ENCODE measurements at places on chromosomes 7 and 10.

- DNase-seq = no peak
Observed at GRCh38 chr7:122412883-122413282, 108.3 kb upstream of the FEZF1 start.

DNA sequence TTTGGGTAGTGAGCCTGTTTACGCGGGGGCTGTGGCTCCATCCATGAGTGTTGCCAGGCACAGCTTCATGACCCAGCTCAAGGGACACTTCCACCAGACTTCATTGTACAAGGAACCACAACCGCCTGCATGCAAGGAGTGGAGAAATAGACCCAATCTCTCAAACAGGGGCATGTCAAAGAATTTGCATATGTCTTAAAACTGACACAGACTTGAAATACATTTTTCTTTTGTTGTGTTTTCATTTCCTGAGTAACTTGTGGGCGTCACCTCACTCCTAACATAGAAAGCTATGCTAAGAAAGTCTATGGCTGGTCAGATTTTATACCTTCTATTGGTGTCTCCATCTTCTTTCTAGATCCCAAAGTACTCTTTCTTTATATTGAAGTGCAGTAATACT lies 266.2 kb upstream of the RNF32 start:
- DNase-seq = no peak

DNA sequence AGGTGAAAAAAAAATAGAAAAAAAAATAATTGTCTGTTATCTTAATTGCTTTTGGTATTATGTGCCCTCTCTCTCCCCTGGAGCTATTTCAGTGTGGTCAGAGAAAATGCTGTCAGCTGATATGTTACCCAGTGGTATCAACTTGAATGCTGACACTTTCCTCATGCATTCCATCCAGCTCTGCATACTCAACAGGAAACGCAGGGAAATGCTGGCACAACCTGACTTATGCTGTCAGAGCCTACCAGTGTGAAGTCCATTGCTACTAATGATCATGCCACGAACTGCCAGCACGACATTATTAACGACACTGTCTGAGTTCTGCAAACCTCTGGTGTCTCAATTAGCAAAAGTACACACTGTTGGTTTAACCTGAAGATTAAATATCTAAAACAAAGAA lies 182.8 kb downstream of the ZWINT start:
- no peak for DNase-seq

DNA sequence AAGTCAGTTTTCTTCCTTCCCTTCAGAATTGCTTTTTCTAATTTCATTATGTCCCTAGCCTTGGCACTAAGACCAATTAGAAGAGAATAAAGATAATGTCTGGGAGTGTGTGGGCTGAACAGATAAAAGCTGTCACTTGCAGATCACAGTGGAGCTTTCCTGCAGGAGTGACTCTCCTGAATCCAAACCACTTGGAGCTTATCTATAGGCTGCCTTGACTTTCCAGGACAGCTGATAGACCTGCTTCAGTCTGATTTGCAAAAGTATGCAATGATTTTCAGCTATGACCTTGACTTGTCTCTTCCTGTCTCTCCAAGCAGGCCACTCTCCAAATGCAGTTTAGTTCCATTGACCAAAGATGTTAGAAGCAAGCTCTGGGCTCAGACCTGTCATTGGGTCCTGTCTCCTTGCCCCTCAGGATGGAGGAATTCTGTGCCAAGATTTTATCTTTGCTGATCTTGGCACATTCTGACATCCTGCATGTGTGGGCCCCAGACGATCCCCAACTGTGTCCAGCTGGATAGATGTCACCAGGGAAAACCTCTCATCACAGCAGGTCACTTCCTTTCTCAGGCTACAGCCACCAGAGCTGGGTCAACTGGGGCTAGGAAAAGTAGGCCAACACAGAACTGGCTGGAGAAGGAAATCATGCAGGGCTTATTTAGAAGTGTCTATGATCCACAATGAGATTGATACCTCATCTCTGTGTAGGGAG lies 120.9 kb upstream of the ZNF438 start:
- no peak for DNase-seq

DNA sequence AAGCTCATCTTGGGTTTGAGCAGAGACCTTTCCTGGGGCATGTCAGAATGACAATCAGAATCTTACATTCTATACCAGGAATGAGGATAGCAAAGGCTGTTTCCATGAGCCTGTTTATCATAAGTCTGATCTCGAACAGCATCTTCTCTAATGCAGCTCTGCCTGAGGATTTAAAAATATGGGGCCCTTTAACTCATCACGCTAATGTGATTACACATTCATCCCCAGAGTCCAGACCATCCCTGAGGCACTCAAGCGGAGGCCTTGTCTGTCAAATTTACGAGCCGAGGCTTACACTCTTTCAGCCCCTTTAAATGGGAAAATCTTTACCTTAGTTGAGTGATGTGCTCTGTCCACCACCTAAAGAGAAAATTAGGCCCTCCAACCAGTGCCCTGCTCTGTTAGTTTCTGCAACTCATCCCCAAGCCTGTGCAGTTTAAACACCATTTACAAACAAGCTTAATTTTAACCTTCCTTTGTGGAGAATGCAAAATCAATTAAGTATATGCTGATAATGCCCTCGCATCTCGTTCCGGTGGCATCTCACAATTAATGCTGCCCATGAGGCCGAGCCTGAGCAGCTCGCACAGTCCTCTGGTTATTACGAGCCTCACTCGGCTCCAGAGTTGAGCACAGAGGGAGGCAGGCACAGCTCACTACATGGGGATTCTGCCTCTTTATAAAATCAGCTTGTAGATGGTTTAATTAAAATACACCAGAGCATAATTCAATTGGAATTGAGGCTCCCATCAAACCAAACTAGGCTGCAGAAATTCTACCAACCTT lies 16.0 kb downstream of the CHST15 start:
- DNase-seq = no peak

DNA sequence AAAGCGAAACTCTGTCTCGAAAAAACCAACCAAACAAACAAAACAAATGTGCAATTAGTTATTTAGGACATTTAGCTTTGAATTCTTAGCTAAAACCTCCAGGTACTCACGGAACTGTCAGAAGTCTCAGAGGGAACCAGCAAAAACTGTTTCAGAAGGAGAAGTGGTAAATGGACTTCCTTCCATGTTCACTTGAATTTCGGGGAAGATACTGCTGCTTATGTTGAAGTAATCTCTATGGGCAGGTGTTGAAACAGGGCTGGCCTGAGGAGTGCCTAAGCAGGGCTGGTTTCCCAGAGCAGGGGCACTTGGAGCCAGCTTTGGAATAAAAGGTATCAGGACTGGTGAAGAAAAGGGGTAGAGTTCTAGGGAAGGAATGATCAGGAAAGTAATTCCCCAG lies 2.4 kb upstream of the EXOC6 start:
- no peak for DNase-seq

- no peak for DNase-seq
Observed at GRCh38 chr10:112835944-112836451, 114.0 kb upstream of the TCF7L2 start.

- DNase-seq = no peak
Observed at GRCh38 chr10:71217266-71218045, 5.1 kb downstream of the UNC5B start.

DNA sequence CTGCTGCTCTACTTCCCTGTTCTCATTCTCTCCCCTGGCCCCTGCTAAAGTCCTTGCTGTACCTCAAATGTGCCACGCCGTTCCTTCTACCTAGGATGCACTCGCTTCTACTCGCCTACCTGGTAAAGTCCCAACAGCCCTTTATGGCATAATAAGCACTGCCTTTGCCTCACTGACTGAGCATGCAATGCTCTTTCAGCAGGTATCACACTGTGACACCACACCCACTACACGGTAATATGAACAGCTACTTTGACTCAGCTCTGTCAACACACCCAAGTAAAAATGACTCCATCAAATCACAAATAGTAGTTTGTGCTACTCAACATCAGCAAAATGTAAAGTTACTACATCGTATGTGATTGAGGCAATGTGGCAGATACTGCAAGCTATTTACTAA lies 37.6 kb downstream of the FAM204A start:
- DNase-seq = no peak

- no peak for DNase-seq
Observed at GRCh38 chr7:108372618-108373017, 83.6 kb downstream of the NRCAM start.

DNA sequence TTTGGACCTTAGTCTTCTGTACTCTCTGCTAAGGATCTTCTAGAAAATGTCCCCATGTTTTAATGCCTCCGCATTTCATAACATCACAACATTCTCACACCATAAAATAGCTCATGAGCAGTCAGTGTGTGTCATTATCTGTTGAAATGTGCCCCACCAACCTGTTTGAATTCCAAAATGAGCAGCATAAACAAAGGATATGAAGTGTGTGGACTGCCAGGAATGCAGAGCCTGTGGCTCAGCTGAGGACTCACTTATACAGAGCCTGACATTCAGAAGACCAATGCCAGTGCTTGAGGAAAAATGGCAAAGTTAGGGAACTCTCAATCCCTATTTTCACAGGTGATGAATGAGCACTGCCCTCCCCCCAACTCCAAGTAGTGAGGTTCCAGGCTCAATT lies 621.4 kb downstream of the POM121L12 start:
- DNase-seq = no peak

DNA sequence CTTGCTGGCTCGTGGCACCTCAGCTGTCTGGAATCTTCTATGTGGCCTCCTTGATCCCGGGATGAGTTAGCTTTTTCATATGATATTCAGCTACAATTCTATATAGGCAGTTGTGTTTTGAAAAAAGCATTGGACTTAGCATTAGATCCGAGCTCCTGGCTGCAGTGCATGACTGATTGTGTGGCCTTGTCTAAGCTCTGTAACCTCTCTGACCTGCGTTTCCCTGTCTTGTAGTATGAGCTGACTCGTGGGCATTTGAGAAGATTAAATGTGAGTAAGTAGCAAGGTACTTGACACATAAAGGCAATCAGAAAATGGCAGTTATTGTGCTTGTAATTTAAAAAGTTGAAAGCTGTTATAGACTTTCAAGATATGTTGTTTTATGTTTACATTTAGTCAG lies 85.9 kb downstream of the CCNY start:
- no peak for DNase-seq

All from cortex of kidney (tissue), 1 donor.